Effector CD4-positive, alpha-beta T cell (primary cell): ENCODE measurements at places on chromosomes 12 and 14.

DNA sequence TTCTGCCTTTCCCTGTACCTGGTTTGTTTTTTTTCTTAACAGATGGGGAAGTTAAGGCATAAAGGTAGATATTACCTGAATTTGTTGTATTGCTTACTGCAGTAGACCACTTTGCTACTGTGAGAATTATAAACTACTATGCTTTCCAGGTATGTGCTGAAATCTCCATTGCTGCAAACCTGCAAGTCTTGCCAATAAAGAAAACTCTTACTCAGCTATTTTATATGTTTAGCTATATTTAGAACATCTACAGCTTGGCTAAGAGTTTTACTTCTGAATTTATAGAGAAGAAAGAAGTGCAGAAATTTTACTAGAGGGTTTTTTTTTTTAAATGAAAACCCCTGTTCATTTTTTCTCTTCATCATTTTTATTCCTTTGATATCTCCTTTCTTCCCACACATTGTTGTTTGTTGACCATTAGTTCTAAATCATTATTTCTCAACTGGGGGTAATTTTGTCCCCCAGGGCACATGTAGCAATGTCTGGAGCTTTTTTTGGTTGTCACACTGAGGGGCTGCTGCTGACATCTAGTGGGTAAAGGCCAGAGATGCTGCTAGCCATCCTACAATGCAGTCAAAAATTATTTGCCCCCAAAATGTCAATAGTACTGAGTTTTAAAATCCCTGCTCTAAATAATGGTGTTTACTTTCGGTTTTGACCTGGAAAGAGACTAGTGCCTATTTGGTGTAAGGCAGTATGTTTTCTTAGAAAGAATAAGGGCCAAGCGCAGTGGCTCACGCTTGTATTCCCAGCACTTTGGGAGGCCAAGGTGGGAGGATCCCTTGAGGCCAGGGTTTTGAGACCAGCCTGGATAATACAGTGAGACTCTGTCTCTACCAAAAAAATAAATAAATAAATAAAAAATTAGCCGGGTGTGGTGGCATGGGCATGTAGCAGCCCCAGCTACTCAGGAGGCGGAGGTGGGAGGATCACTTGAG lies 48.6 kb downstream of the PCNX1 start:
- peak; percentile 33 for DNase-seq

DNA sequence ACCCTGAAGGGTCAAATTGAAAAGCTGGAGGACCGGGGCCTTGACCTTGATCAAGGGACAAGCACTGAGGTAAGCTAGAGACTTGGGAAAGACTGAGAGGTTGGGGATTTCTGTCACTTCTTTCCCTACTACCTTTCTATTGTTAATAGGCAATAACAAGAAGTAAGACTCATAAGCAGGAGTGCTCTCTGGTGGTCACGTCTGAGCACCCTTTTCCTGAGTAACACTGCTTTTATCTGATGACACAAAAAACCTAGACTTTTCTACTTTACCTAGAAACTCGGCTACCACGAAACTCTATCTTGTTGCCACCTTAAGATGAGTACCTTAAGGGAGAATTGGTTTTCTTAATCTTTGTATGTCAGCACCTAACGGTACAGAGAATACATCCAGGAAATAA lies 35.5 kb upstream of the PPFIBP1 start:
- no peak for DNase-seq

- no peak for DNase-seq
Measured at GRCh38 chr14:37708481-37708880, 113.1 kb downstream of the TTC6 start.

- no peak for DNase-seq
Measured at GRCh38 chr12:87618199-87618598, 411.0 kb downstream of the C12orf50 start.

GRCh38 chr14:64005822-64006221 lies 153.0 kb downstream of the SYNE2 start:
- DNase-seq, result no peak

- no peak for DNase-seq
Measured at GRCh38 chr12:22360774-22361173, 26.3 kb upstream of the ST8SIA1 start.

GRCh38 chr14:69989622-69990021 lies 110.4 kb downstream of the SMOC1 start:
- no peak for DNase-seq

GRCh38 chr12:113923251-113923650 lies 42.9 kb downstream of the RBM19 start:
- no peak for DNase-seq

DNA sequence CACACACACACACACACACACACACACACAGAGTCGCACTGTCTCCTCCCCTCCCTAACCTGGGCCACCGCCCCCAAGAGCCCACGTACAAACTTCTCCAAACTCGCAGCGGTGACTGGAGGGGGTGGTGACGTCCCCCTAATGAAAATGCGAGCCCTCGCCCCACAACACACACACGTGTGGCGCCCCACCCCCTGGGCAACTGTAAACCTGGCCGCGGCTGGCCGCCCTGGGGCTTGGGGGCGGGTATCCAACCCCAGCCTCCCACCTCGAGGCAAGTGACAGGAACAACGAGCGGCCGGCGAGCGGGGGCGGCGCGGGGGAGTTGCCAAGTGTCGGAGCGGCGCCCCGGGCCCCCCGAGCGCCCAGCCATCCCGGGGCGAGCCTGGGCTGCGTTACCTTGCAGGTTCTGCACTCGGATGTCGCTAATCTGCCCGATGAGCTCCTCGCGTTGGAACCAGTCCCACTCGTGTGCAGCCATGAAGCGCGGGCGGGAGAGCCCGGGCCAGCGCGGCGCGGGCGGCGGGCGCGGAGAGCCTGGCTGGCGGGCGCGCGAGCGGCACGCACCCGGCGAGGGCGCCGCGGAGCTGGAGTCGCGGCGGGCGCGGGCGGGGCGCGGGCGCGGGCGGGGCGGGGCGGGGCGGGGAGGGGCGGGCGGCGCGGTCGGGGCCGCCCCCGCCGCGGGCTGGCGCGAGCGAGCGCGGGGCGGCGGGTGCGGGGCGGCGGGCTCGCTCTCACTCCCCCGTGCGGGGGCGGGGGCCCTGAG lies at the start of gene CLMN:
TSS of gene CLMN (minus strand) at position 597 of the 766 bp plus-strand sequence. CDS start at position 481, 116 bp downstream.
- DNase-seq, result no peak

DNA sequence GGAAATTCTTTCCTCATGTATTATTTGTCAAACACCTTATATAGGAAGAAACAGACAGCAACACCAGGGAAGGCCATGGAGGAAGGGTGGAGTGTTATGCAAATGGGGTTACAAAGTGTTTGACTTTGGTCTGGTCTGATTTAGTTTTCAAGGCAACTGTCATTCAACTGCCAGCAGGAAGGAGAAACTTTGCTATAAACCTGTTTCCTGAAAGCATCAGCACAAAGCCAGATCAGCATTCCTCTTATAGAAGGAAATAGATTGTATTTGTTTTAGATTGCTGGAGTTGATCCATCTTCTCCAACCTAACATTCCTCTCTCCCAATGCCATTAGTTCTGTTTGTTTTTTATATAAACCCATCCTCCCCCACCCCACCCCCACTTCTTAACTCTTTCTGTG lies 65.7 kb downstream of the STAB2 start:
- DNase-seq, result no peak

DNA sequence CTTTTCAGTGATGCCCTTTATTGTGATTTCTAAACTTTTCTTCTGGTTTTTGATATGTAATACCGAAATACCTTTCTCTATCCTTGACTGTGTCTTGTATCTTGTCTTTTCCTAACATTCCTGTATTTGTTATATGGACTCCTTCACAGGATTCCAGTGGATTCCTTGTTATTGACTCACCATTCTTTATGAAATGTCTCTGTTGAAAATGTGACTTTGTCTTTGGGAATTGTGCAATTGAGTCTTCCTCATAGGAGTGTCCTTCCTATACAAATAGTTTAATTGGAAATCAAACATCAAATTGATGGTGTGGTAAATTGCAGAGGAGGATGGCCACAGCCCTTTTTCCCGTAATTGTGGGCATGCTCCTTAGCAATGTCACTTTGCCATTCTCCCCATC lies 296.6 kb upstream of the KITLG start:
- DNase-seq, result no peak

- DNase-seq, result no peak
Measured at GRCh38 chr12:94405413-94406116, 54.1 kb downstream of the CEP83 start.

DNA sequence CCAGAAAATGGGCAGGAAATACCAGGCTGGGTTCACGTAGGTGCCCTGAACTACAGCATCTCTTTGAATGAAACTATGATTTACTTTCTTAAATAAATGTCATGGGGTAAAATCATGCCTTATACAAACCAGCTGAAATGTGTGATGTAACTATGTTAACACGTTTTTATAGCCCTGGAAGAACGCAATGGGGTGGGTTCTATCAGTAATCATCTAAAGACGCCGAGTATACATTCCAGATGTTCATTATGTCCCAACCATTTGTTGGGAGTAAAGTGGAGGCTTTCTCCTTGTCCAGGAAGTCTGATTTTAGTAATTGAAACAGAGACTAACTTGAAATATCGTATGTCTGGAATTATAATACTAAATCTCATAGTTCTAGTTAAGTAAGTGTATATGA lies 16.2 kb upstream of the IGF1 start:
- DNase-seq, result no peak

DNA sequence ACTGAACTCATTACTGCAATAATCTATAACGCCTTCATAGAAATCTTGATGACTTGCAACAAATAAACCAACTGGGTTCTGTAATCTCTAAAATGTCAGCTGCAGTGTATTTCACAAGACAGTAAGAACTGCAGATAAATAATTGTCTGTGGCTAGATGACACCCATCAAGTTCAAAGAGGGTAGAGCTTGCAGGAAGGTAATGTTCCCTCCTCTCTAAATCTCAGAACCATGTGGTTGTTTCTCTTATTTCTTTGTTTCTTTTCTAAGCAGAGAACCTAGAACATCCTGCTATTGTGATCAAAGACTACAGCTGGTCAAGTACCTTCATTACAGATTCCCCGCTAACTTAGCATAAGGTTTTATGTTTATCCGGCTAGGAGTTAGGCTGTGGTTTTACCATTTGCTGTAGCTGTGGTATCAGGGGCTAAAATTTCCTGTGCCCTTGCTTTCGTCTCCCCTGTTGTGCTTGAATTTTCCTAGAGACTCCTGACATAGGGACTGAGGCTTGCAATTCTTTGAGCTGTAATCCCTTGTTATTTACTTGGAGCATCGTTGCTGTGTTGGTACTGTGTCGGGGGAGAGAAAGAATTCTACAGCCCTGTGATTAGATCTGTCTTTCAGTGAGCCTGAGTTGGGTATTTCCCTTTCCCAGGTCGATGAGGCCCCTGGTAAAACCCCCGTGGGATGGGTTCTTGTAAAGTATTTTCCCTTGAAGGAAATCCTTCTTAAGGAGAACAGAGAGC lies 253.1 kb upstream of the BTG1 start:
- peak; percentile 14 for DNase-seq

DNA sequence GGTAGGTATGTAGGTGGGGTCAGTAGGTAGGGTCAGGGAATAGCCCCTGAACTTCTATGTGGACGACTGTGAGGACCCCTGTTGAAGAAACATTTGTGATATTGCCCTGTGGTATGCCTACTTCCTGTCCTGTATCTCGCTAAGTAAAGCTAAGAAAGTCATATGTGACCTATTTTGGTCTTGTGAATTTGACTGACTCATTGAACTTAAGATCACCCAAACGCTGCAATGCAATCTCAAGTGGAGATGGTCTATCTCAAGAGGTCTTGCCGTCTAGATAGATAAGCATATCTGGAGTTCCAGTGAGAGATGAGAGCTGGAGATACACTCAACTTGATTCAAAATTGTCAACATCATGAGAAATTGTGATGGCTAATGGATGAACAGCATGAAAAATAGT lies 73.8 kb downstream of the TRAFD1 start:
- no peak for DNase-seq

DNA sequence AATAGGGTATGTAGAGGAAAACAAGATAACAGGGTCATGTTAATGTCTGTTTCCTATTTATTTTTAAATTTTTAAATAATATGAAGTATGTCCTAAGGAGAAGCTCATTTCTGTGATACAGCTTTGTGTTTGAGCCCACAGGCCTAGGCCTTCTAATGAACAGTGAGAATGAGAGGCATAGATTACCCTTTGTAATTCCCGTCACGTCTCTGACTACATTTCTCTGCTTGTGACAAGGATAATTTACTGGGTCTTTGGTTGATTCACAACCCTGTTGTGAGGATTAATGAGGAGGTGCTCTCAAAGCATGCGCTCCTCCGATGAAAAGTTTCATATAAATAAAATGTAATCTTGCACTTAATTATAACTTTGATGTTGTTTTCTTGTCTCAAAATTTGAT lies 56.1 kb downstream of the SYT10 start:
- no peak for DNase-seq

DNA sequence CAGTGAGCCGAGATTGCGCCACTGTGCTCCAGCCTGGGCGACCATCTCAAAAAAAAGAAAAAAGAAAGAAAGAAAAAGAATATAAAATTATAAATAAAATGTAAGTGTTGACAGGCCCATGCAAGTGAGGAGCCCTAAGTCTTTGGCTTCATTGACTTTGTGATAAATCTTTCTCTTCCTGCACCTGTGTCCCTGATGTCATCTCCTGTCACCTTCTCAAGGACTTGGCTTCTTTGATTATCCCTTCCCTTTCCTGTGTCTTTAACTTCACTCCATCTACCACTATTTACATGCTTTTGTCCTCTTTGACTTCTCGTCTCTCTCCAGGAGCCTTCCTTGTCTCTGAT lies 33.6 kb upstream of the WNK1 start:
- no peak for DNase-seq

DNA sequence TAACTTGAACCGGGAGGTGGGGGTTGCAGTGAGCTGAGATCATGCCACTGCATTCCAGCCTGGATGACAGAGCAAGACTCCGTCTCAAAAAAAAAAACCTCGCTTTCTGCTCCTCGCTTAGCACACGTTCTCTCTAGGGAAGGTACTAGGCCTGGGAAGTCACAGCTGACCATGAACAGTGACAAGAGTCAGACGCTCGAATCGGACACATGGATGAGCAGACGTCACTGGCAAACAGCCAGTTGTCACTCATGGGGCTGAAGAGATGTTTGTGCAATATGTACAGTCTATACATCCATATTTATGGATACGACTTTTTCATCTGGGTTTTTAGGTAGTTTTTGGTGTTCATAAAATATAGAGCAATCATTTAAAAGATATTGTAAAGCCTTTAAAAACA lies 19.4 kb downstream of the TCHP start:
- no peak for DNase-seq

DNA sequence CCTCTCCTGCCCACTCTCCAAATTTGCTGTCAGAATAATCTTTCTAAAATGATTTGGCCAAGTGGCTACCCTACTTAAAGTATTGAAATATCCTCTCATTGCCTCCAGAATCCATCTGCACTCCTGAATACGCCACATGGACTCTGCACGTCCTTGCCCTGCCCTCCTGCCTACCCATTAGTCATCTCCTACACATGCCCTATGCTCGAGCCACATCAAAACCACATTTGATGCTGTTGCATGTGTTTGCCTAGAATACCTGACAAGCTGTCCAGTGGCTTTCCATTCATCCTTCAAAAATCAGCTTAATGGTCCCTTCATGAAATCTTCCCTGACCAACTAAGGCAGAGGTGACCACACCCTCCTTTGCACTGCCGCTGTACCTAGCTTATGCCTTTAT lies 17.0 kb downstream of the VCPKMT start:
- DNase-seq, result no peak

DNA sequence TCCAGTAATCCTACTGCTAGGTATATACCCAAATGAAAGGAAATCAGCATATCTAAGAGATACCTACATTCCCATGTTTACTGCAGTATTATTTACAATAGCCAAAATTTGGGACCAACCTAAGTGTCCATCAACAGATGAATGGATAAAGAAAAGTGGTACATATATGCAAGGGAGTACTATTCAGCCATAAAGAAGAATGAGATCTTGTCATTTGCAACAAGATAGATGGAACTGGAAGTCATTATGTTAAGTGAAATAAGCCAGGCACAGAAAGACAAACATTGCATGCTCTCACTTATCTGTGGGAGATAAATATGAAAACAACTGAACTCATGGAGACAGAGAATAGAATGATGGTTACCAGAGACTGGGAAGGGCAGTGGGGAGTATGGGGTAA lies 109.5 kb downstream of the INSM2 start:
- no peak for DNase-seq
